GM06990 (cell line): ENCODE measurements at places on chromosomes 3 and 15.

DNA sequence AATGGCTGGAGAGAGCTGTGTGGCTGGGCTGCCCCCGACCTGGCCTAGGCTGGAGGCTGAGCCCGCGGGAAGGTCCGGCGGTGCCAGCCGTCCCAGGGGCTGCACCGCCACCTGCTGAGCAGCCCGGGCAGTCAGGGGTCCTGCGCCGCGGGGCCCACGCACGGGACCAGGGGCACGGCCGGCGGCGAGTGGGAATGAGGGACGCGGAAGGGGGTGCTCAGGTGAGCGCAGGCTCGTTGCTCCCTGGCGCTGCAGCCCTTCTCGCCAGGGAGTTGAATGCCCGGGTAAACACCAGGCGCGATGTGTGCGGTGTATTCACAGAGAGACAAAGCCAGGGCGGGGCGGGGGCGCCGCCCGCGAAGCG lies 666 bp upstream of the SEMA3F start:
- DNase-seq: no peak

DNA sequence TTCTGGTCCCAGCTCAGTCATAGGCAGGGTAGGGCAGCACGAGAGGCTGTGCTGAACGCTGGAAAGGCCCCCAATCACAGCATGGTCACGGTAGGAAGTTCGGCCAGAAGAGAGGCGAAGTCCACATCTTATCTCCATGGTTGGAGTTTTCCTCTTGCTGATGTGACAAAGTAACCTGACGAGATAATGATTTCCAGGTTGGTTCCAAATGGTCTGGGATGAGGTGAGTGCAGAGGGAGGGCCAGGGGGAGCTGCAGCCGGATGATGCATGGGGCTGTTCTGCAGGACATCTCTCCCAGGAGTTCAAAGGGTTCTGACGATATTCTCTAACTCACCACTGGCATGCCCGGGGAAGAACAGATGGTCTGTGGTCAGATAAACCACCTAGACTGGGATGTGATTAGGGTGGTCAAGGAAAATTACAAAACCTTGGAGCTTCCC lies 83.2 kb upstream of the WNT5A start:
- no peak for DNase-seq

DNA sequence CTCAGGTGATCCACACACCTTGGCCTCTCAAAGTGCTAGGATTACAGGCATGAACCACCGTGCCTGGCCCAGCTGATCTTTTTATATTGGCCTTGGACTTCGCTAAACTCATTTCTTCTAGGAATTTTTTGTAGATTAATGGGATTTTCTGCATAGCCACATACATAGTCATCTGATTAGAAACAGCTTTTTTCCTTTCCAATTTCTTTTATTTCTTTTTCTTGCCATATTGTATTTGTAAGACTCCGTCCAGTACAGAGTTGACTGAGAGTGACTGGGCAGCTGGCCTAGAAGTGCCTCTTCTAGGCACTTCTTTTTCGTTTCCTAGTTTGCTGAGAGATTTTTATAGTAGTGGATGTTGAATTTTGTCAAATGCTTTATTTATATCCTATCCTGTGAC lies 37.4 kb downstream of the ARIH1 start:
- no peak for DNase-seq

GRCh38 chr3:88936831-88937230 lies 170.6 kb upstream of the EPHA3 start:
- no peak for DNase-seq

- peak; percentile 78 for DNase-seq
Measured at GRCh38 chr3:150385296-150386242, 22.5 kb upstream of the TSC22D2 start.

- no peak for DNase-seq
Measured at GRCh38 chr15:99762288-99762687, 29.1 kb upstream of the LYSMD4 start.

GRCh38 chr3:149366941-149367840 lies 10.3 kb downstream of the TM4SF1 start:
- DNase-seq: no peak

GRCh38 chr15:66849393-66849745 lies 147.3 kb downstream of the SMAD6 start:
- DNase-seq: no peak

DNA sequence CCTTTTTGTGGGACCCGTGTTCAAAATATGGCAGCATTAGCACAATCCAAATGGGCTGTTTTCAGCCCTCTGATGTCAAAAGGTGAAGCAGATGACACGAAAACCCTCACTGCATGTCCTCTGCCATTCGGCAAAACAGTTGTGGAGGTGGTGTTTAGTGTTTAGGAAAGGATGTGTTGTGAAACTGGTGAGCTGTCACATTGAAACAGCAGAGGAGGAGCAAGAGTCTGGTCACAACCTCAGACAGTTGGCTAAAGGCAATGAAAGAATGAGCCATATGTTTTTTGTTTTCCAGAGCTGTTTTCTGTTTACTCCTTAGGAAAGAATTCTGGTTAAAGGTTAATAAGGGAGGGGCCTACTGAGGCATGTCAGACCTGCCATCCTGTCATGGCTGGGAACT lies 140.7 kb downstream of the VPS8 start:
- no peak for DNase-seq

GRCh38 chr3:177299250-177299649 lies 102.0 kb upstream of the TBL1XR1 start:
- no peak for DNase-seq

- no peak for DNase-seq
Measured at GRCh38 chr3:101946906-101947305, 97.6 kb downstream of the NFKBIZ start.

DNA sequence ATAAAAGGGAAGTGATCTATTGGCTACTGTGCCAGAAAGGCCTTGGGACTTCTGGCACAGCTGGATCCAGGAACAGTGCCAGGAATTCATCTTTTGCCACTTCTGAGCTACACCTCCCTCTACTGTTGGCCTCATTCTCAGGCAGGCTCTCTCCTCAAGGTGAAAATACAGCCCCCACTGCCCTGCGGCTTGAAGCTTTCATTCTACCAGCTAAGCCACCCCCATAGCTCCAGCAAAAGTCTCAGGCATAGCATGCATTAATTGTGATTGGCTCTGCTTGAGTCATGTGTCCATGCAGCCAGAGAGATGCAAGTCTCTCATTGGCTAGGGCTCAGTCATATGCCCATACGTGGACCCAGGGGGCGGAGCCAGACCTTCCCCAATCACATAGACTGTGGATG lies 142.4 kb downstream of the TPRA1 start:
- no peak for DNase-seq

DNA sequence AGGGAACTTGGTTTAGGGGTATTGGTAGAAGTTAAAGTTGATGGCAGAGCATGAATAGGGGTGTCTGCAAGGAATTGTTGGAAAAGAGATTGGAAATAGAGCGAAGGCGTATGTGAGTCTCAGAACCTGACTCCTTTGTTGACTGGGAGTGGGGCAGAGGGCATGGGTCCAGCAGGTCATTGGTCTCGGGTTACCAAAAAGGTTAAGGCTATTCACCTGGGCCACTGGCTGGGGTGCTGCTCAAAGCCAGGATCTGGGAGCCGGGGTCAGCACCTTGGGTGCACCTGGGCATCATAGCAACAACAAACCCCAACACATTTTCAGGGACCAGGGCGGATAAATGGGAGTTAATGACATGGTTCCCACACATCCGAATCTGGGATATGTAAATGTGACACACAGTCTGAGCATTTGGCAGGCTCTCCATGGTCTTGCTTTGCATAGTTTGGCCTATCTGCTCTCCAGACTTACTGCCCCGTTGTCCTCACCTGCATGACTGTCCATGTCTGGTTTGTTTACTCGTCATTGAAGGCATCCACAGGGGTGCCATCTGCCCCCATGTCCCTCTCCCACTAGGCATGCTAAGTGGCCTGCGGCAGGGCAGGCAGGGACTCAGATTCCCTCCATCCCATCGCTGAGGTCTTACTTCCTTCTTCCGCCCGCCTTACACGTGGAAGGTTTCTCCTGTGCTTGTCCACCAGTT lies 10.1 kb downstream of the KLF13 start:
- DNase-seq: no peak

DNA sequence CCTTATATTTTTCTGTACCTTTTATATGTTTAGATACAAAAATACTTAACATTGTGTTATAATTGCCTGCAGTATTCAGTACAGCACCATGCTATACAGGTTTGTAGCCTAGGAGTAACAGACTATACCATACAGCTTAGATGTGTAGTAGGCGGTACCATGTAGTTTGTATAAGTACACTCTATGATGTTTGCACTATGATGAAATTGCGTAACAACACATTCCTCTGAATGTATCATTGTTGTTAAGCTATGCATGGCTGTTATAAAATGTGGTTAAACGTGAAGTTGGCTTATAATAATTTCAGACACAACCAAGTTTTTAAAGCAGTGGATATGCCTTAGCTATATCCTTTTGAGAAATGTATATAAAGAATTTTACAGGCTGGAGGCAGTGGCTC lies 328.3 kb downstream of the PLCL2 start:
- DNase-seq: no peak

DNA sequence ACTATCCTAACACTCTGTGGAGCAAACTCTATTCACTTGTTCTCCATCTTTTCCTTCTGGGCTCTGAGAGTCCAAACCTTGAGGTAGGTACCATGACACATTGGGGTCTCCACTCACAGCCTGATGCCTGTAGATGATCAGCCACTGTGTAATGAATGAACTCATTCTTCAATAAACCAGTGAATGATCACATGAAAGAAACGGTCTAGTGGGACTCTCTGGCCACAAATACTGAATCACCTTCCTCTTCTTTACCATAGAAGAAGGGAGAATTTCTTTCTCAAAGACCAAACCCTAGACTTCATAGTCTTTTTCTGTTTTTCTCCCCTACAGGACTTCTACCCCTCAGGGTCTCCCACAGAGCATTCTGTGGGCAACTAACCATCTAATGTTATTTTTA lies 20.5 kb upstream of the ABHD2 start:
- no peak for DNase-seq

- DNase-seq: no peak
Measured at GRCh38 chr15:72770673-72771328, 12.8 kb downstream of the ADPGK start.

DNA sequence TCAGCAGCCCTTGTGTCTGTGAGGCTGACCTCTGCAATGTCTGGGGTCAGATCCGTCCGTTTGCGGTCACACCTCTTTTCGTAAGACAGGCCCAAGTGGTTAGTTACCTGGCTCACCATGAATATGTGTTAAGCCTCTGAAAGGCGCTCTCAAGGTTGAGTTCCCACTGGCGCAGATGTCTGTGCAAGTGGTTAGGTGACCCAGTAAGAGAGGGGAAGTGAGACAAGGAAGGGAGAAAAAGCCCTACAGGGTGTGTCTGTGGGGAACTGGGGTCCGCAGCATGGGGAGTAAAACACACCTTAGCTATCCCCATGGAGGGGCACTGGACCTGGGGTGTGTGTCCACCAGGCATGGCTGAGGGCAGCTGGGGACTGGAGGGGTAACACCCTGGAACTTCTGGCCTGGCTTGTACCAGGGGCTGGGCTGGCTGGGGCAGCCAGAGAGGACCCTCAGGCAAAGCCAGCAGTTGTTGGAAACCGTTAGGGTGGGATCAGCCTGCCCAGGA lies 391.6 kb upstream of the PROK2 start:
- peak; percentile 80 for DNase-seq

GRCh38 chr3:63857311-63857710 lies 6.3 kb downstream of the THOC7 start:
- no peak for DNase-seq

DNA sequence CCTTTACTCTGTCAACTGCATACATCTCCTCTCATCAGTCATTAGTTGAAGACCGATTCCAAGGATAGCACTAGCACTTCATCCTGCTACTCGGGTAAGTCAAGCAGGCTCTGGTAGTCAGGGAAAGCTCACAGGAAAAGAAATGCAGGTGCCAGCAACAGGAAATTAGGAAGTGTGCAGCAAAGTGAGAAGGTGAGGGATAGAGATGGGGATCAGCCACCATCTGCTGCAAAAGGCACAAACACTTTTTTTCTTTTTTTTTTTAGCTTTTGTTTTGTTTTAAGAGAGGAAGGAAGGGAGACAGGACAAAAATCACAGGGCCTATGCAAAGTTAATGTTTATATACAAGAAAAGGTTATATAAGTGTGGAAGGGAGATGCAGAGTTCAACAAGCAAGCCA lies 9.0 kb upstream of the BTLA start:
- DNase-seq: no peak

DNA sequence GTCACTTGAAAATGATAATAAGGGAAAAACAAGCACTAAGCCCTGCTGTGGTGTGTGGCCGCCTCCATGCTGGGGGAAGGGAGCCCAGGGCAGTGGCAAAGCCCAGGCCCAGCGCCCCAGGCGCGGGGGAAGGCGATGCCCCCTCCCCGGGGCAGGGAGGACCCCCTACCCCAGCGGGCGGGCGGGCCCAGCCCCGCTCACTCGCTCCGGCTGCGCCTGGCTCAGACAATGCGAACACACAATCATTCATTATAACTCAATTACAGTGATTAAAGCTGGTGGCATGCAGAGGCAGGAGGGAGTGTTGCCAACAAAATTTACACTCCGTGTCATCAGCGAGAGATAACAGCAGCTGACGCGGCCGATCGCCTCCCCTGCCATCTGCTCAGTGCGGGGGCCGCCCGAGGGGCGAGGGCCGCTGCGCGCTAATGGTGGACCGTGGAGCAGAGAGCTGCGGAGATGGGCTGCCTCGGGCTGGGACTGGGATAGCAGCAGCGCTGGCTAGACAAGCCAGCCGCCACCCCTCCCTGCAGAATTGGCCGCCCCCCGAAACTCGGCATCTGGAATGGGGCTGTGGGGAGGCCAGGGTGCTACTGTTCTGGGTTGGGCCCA lies 64.1 kb downstream of the TLE3 start:
- no peak for DNase-seq

- no peak for DNase-seq
Measured at GRCh38 chr15:49178497-49178896, 8.4 kb downstream of the GALK2 start.

- no peak for DNase-seq
Measured at GRCh38 chr3:65039754-65040210, 352.0 kb upstream of the ADAMTS9 start.

DNA sequence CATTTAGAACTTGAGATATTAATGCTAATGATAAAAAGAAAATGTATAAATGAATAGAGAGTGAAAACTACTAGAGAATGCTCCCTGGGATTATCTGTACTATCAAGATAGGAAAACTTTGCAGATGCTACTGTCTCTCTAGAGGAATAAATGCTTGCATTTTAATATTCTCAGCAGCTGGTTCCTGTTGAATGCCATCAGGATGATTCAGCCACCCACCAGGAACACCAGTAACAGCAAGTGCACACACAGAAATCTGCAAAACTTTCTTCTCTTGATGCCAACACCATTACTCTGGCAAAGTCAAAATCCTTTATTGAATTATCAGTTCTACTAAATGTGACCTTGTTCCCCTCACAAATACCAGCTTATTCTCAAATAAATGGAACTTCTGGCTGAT lies 148.4 kb downstream of the TIGIT start:
- DNase-seq: no peak

DNA sequence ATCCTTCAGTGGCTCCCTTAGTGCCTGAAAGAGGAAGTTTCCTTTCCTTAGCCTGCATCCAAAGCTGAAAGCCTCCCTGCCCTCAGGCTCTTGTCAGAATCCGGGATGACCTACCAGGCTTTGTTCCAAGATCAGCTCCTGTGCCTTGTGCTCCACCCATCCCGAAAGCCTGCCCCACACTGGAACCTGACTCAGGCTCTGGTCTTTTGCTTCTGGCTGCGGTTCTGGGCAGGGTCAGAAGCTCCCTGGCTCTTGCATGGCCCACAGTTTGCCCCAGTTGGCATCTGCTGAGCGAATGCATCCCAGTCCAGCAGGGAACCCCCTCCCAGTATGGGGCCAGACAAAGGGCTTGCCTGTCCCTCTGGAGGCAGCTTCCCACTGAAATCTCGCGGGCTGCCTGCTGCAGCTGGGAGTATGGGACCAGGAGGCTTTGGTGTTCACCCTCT lies 25.9 kb upstream of the KIF23 start:
- no peak for DNase-seq
